Upper lobe of right lung (tissue), 1 donor: ENCODE measurements at places on chromosomes 3 and 15. TPM values are rescaled to one million over a fixed set of nuclear protein-coding genes. Genes with fewer than 3 reads are reported as not detected.
A peak's percentile ranks its signal among the peaks of the same experiment; 100 is the strongest.

GRCh38 chr3:182116386-182116785, 404.7 kb downstream of the SOX2 start:
- H3K36me3 ChIP-seq = no peaks in the 10 kb centered on the region
- H3K27me3 ChIP-seq = no peaks in the 10 kb centered on the region
- H3K4me1 ChIP-seq = no peaks in the 10 kb centered on the region
- H3K27ac ChIP-seq = no peak overlapping the region
- no peak for DNase-seq
- H3K4me3 ChIP-seq = no peak overlapping the region

DNA sequence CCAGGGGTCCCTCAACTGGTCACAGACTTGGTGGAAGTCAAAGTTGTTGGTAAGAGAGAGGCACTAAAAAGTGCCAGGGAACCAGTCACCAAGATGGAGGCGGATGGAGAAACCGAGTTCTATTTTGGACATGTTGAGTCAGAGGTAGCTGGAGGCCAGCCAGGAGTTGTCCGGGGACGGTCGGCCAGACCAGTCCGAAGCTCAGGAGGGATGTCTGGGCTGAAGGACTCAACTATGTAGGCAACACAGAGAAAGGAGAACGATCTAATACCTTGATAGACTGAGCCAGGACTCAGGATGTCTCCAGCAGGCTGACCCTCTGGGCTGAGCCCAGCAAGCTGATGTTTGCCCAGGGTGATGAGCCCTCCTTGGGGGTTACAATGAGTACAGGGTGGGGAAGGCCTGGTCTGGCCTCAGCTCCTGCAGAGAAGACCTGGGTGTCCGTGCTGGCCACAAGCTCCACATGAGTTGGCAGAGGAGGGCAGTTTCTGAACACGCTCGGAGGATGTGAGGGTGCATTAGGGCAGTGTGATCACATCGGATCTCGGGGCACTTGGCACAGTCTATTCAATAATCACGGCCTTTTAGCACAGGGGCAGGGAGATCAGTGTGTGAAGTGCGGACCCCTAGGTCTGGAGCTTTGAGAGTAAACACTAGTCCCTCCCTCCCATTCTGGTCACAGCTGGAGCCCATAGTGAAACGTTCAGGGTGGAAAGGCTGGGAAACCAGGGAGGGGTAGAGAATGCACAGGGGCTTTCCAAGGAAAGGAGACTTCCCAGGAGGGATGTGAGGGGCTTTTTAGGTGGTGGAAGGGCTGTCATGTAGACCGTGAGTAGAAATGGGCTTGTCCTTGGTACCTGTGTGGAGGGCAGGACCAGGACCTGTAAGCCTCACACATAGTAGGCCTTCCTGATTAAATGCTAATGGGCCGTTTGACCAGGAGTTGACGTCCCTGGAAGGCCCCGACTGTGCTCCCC, 111.9 kb downstream of the ETFA start:
- no peak overlapping the region for H3K4me3 ChIP-seq
- H3K36me3 ChIP-seq = no peaks in the 10 kb centered on the region
- H3K27ac ChIP-seq = no peak overlapping the region
- H3K4me1 ChIP-seq = peaks cover 6% of the 10 kb centered on the region
- DNase-seq = peak; percentile 36
- H3K27me3 ChIP-seq = no peaks in the 10 kb centered on the region

DNA sequence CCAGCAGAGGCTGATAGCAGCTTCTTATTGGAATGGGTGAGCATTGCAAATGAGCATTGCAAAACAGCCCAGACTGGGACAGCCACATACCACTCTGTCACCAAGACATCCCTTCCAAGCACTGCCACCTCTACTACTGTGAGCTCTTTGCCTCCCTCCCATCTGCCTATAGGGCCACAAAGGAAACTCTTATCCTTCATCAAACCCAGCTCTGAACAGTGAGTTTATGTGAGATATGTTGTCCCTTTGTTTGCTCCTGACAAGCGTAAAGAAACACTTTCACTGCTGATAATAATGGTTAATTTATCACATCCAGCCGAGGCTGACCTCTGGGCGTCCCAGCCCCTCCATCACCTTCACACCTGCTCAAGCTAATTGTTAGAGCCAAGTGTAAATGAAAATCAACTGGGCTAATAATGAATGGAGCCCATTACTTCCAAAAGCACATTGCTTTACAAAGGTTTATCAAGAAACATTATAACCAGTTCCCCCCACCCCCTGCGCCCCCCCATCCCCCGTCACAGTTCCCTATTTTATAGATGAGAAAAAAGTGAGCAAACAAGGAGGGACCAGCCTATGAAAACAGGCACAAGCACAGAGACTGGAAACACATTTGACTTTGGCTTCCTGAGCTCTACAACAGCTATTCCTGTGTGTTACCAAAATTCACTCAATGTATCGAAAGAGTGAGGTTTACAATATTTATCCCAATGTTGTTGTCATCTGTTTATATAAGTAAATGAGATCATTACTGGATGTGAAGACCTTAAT, 146.3 kb downstream of the ANXA2 start:
- no peaks in the 10 kb centered on the region for H3K4me1 ChIP-seq
- H3K27ac ChIP-seq = no peak overlapping the region
- H3K36me3 ChIP-seq = no peaks in the 10 kb centered on the region

GRCh38 chr15:65213241-65213640, 2.0 kb upstream of the CILP start:
- H3K4me3 ChIP-seq = no peak overlapping the region
- no peak overlapping the region for H3K27ac ChIP-seq
- no peak for DNase-seq
- peaks cover 9% of the 10 kb centered on the region for H3K4me1 ChIP-seq

DNA sequence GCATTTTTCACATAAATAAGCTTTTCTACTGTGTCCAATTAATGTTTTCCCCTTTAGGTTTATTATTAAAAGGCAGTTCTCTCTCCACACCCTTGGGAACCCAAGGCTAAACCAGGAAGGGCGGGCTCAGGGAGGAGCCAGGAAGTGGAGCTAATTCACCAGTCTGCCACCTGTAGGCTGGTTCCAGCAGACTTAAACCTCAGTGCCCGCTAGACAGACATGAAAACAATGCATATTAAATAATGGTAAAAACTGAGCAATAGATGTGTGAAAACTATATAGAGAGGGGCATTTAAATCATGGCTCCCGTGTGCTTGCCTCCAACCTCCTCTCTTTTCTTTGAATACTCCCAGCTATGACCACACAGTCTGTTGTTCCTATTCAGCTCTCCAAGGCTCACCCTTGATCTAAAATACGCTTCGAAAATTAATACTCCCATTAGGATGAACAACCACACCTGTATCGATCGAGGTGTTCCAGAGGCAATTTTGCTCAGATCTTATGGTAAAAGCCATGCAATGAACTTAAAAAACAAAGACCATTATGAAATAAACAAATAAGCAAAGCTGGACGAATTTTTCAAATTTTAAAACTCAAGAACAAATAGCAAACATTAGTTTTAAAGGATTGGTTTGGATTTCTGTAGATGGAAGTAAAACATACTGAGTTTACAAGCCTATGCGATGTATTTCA, 253.3 kb downstream of the TJP1 start:
- H3K4me3 ChIP-seq = no peak overlapping the region

SV2B gene
- total RNA-seq = 0.87 TPM

TTC21A gene
- total RNA-seq = 11.6 TPM

ZBBX gene
- total RNA-seq = not detected

SLITRK3 gene
- total RNA-seq = 0.09 TPM
